ENCODE measurements at places on chromosomes 4 and X. TPM values are rescaled to one million over a fixed set of nuclear protein-coding genes. Genes with fewer than 3 reads are reported as not detected.

- DNase-seq: no peak
Observed at GRCh38 chrX:107818900-107819521, 6.7 kb upstream of the MID2 start.

The CFAP97 gene
- 38.5 TPM for total RNA-seq

DNA sequence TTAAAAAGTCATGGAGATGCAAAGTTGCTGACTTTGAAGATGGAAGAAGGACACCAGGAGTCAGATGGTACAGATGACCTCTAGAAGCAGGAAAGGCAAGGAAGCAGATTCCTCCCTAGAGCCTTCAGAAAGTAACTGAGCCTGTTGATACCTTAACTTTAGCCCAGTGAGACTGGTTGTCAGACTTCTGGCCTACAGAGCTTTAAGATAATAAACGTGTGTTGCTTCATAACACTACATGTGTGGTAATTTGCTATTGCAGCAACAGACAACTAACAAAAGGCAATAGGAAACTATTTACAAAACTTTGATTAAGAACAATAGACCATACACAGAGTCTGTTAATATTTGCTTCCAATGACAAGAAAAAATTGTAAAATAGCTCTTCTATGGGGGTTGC is 102.0 kb upstream of the USP38 start:
- DNase-seq: no peak

The RENBP gene
- 11.8 TPM for total RNA-seq

DNA sequence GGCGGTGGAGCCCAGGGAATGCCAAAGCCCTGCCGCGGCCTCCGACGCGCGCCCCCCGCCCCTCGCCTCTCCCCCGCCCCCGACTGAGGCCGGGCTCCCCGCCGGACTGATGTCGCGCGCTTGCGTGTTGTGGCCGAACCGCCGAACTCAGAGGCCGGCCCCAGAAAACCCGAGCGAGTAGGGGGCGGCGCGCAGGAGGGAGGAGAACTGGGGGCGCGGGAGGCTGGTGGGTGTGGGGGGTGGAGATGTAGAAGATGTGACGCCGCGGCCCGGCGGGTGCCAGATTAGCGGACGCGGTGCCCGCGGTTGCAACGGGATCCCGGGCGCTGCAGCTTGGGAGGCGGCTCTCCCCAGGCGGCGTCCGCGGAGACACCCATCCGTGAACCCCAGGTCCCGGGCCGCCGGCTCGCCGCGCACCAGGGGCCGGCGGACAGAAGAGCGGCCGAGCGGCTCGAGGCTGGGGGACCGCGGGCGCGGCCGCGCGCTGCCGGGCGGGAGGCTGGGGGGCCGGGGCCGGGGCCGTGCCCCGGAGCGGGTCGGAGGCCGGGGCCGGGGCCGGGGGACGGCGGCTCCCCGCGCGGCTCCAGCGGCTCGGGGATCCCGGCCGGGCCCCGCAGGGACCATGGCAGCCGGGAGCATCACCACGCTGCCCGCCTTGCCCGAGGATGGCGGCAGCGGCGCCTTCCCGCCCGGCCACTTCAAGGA is at the start of gene FGF2:
TSS of gene FGF2 (plus strand) at position 279 of the 705 bp plus-strand sequence. CDS start at position 623, 344 bp downstream.
- peak; percentile 59 for DNase-seq

The HCFC1 gene
- 173 TPM for total RNA-seq

Measured in neural crest cell (in vitro differentiated cells).